Activated CD4-positive, alpha-beta T cell treated with anti-CD3 and anti-CD28 coated beads, Interleukin-2, amount 10 ng/mL, durations not matched to agents 7 days and 5 days (primary cell): ENCODE measurements at places on chromosomes 3 and 15. TPM values are rescaled to one million over a fixed set of nuclear protein-coding genes. Genes with fewer than 3 reads are reported as not detected.

GRCh38 chr15:84844964-84845363 is 27.8 kb downstream of the ALPK3 start:
- DNase-seq = no peak

GRCh38 chr3:177441813-177442646 is 244.7 kb upstream of the TBL1XR1 start:
- DNase-seq = no peak

GRCh38 chr15:39290711-39291435 is 290.0 kb upstream of the THBS1 start:
- DNase-seq = no peak

DNA sequence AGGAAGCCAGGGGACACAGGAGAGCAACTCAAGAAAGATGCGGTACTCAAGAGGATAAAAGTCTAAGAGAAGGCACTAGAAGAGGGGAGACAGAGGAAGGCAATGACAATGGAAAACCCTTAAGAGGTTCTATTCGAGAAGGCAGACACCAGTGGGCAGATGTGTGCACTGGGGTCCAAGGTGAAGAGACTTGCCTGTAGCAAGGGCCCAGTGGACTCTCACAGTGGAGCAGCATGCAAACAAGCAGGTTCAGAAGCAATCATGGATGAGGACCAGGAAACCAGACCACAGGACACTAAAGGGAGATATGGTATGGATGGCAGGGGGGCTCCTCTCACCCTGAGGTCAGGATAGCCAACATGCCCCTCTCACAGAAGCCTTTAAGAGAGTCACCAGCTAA is 2.7 kb downstream of the ADCY5 start:
- no peak for DNase-seq

- peak; percentile 24 for DNase-seq
Observed at GRCh38 chr15:71651750-71652186, 158.6 kb upstream of the NR2E3 start.

DNA sequence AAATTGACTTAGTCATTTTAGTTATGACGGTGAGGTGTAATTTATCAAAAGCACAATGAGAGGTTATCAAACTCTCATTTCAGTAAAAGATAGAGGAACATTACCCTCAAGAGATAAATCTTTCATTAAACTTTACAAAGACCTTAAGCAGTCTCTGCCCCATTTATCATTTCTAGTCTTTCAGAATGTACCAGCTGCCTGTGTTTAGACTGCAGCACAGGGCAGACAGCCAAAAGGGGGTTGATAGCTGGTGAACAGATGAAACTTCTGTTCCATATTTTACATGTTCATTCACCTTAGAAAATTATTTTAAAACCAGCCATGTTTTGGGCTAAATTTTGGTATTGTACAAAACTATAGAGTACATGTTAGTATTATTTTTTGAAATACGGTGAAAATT is 514.6 kb upstream of the CNTN3 start:
- no peak for DNase-seq

- DNase-seq = no peak
Observed at GRCh38 chr3:22360164-22360563, 609.2 kb upstream of the ZNF385D start.

DNA sequence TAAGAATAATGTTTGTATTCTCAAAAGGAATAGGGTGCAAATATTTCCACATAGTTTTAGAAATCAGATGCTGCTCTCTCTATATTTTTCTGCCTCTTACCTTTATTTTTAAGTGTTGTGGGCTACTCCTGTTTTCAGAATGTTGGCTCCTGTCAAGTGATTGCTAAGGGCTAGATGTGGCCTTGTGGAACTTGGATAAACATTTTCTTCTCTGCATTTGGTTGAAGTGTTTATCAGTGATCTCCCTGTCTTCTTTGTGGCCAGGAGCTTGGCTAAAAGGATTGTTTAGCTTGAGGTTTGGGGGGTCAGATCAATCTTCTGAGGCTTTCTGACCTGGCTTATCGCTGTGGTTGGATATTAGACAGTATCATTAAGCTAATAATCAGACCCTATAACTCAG is 112.6 kb downstream of the TCF12 start:
- DNase-seq = no peak

DNA sequence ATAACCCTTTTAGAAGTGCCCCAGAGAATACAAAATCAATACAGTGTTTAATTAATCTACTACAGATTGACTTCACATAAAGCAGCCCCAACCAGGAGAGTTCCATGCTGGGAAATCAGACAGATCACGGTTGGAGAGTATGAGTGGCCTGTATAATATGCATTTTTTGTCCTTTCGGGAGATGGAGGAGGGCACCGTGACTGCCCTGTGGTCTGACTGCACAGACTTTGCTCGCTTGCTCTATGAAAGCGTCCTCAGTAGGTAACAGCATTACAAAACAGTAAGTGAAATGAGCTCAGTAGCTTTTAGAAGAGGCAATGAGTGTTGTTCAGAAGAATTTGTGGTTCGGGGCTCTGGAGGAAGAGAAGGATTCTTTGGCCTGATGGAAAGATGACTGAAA is 34.2 kb upstream of the SKIL start:
- no peak for DNase-seq

- no peak for DNase-seq
Observed at GRCh38 chr15:60535265-60535664, 56.3 kb upstream of the ICE2 start.

Gene B3GNT5
- total RNA-seq = 0.67 TPM

Gene IMP3
- 81.4 TPM for total RNA-seq

Gene PTPN9
- total RNA-seq = 37.4 TPM

Gene UQCC5
- total RNA-seq = 11.7 TPM

Gene ATP13A4
- 1.6 TPM for total RNA-seq

Gene OIP5
- total RNA-seq = 21.9 TPM
